Motor neuron (in vitro differentiated cells): ENCODE measurements at places on chromosomes 6 and 20. TPM values are rescaled to one million over a fixed set of nuclear protein-coding genes. Genes with fewer than 3 reads are reported as not detected.

DNA sequence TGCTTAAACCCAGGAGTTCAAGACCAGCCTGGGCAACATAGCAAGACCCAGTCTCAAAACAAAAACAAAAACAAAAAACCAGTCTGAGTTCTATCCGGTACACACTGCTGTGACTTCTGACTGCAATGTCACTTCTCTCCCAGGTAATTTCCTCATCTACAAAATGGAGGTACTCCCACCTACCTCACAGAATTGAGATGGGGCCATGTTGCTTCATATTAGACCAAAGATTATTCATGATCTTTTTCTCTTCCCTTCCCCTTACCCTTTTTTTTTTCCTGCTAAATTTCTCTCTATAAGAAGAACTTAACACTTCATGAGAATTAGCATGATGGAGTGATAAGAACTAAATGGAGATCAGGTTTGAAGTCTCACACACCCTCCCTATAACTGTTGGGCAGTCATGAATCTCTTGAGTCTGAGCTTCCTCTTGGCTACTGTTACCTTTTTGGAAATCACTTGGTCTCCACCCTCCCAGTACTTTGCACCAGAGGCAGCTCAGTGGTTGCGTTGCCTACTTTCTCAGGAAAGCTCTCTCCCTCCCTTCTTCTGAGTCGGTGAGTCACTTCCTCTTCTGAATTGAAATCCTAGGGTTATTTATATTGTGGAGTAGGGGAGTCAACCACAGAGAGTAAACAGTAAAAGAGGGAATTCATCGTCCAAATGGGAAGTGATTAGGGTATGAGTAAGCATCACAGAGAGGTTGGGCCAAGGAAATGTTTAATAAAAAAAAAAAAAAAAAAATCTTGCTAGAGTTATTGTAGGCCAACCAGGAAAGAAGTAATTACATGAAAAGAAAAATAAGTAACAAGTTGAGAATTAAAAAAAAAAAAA lies 59.9 kb upstream of the MAP7 start:
- peak; percentile 98 for ATAC-seq

SYNCRIP gene
- 78.7 and 83.3 TPM in 2 replicates for total RNA-seq

PLCB4 gene
- total RNA-seq = 4.4 and 6.7 TPM in 2 replicates

- ATAC-seq = no peak
Measured at GRCh38 chr6:116387374-116387773, 16.6 kb downstream of the DSE start.

DNA sequence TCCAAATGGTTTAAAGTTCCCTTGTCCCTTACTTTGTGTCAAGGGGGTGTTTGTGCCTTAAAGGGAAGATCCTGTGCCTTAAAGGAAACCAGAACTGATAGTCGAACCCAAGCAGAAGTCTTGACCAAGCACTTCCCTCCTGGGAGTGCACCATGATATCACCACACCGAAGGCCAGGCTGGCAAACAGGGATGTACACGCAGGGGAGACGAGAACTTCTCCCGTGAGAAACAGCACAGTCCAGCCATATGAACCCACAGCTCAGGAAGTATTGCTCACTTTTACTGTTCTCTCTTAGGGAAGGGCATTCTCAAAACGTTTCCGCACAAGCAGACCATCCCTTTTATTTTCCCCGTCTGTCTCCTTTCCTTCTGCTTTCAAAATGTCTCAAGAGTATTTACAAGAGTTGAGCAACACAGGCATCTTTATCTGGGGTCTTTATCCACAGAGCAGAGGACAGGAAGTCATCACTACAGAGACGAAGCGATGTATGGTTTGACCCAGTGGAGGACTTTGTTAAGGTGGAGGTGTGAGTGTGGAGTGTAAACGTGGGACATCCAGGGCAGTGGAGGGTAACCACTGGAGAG lies 12.8 kb upstream of the SERPINB1 start:
- no peak for ATAC-seq

GRCh38 chr6:112874881-112875280 lies 527.8 kb downstream of the RFPL4B start:
- no peak for ATAC-seq

- no peak for ATAC-seq
Measured at GRCh38 chr6:21912151-21912832, 318.7 kb downstream of the SOX4 start.

GRCh38 chr6:72636215-72636614 lies 14.4 kb downstream of the KCNQ5 start:
- no peak for ATAC-seq

- no peak for ATAC-seq
Measured at GRCh38 chr6:113169484-113169883, 687.7 kb upstream of the MARCKS start.

DNA sequence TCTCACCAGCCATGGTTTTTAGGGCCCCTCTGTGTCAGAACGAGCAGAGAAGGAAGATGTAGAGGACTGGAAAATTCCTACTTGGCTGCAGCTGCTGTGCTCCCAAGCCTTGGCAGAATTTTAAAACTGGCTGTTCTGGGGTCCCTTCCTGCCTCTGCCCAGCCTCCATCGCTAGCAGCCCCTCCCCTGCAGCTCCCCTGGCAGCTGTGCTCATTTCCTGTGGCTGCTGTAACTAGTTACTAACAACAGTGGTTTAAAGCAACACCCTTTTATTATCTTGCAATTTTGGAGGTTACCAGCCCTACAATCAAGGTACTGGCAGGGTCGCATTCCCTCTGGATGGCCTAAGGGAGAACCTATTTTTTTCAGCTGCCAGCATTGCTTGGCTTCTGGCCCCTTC lies 3.7 kb upstream of the CST11 start:
- no peak for ATAC-seq

DNA sequence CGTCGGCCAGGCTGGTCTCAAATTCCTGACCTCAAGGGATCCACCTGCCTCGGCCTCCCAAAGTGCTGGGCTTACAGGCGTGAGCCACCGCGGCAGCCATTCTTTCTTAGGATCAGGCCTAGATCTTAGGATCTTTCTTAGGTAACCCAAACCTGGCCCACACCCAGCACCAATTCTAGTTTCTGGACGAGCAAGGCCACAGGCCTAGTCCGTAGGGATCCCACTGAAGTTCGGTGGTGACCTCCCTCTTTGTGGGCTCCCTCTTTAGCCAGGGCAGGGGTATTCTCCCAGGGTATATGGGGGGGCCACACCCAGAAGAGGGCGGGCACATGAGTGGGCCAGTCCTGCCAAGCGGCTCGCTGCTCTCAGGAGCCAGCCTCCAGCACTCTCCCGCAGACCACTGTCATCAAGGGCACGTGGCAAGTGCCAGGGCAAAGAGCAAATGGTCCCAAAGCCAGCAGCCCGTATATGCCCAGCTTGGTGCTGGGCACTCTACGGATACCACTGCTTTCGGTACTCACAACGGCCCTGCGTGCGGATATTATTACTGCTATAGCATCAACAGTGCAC lies 6.5 kb downstream of the PXDC1 start:
- no peak for ATAC-seq

DNA sequence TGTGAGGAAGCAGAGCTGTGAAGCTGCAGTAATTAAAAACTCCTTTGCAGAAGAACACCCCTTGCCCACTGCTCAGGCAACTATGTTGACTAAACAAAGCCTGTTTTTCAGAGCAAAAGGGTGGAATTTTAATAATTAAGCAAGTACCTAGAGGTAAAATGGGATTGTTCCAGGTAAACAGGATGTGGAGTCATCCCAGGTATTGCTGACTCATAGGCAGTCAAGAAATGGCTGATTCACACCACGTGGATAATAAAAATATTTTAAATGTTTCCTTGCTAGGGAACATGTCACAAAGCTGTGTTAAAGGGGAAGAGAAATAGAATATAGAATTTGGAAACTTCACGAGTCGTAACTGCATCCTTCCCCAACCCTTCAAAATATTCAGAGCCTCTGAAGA lies 491.8 kb downstream of the BTBD3 start:
- ATAC-seq = no peak

HTR1E gene
- total RNA-seq = 0.16 TPM in 1 of 2 replicates, not detected in the other

- ATAC-seq = no peak
Measured at GRCh38 chr20:62832951-62833391, 16.1 kb downstream of the COL9A3 start.

GRCh38 chr20:11278461-11278860 lies 604.7 kb upstream of the JAG1 start:
- ATAC-seq = no peak

- ATAC-seq = no peak
Measured at GRCh38 chr6:17565399-17565798, 34.7 kb upstream of the FAM8A1 start.

ZFP64 gene
- 21.0 and 23.4 TPM in 2 replicates for total RNA-seq

DNA sequence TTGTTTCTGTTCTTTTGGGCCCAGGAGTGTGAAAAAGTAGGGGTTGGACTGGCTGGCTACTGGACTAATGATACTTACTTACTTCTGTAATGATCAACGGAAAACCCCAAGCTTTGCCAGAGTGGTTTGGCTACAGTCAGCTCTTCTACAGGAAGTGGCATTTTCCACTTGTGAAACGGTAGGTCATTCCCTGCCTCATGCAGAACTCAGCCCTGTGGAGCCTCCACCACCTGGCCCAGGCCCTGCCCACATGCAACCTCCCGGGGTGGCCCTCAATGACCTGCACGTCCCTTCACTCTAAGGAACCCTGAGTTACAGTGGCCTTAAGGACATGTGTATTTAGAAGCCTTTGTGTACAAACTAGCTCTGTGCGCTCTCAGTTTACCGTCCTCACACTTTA lies 140.4 kb downstream of the DTNBP1 start:
- no peak for ATAC-seq

DNA sequence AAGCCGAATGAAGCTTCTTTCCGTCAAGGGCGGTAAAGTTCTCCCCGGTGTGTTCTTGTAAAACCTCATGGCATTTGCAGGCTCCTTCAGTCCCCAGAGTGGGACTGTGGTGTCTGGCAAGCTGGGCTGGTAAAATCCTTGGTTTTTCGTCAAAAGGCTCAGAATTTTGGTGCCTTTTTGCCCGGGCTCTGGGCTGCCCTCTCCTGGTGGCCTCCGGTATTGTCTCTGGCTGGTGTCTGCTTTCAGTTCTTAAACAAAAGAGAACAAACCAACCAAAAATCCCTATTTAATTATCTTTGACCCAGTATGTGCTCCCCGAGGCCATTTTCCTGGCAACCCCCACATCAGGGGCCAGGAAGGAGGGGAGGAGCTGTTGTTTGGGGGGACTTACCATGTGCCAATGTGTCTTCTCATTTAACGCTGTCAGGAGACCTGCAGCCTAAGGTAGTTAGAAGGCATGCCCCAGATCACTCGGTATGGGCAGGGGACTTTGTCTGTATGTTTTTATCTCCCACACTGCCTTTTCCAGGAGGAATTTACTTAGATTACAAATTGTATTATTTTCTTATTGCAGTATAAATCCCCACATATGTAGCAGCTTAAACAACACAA lies 11.1 kb downstream of the CDH4 start:
- ATAC-seq = no peak

- no peak for ATAC-seq
Measured at GRCh38 chr6:166932616-166933015, 23.7 kb downstream of the RNASET2 start.

HLA-DQA1 gene
- 0.23 TPM in 1 of 2 replicates, not detected in the other for total RNA-seq

DNA sequence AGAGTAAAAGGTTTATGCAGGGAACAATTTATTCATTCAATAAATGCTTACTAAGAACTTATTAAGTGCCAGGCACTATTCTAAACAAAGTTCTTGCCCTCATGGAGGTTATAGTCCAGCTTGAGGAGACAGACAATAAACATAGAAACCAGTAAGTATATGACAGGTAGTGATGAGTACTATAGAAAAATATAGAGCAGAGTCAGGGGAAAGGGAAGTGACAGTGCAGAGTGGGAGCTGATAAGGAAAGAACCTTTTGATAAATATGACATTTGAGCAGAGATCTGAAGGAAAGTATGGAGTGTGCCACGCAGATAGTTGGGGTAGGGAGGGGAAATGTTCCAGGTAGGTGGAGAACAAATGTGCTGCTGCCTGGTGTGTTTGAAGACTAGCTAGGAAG lies 12.1 kb downstream of the ACSS2 start:
- ATAC-seq = no peak

TUBE1 gene
- total RNA-seq = 24.6 and 27.3 TPM in 2 replicates

DST gene
- total RNA-seq = 132 and 140 TPM in 2 replicates

- peak; percentile 70 for ATAC-seq
Measured at GRCh38 chr20:53187392-53188068, 215.4 kb downstream of the TSHZ2 start.

ADTRP gene
- total RNA-seq = 0.52 and 0.87 TPM in 2 replicates

DDRGK1 gene
- 49.8 and 57.6 TPM in 2 replicates for total RNA-seq

LST1 gene
- 0.22 and 0.85 TPM in 2 replicates for total RNA-seq

DNA sequence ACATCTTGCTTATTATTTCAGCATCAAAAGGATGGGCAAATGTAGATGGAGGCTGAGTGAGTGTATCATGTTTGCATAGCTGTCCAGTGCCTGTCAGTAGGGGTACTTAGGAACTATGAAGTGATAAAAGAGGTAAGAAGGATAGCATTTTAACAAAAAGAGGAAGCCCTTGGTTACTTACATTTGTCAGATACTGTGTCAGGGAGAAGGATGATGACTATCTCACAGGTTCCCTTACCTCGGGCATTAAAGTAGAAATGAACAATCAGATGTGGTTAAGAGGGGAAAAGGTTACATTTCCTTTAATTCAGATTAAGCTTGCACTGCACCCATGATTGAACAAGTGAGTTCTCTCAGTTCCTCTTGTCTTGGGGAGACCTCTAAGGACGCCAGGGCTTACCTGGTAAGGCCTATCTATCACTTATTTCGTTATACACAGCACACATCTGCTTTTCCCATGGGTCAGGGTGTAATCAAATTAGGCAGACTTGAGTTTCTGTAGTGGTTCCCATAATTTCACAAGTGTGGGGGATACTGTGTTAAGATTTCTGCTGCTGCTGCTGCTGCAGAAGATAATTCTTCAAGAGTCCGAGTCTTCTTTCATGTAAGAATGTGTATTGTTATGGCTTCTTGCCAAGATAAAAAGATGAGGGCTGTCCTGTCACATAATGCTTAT lies 4.5 kb downstream of the FOXO3 start:
- ATAC-seq = no peak

FAXC gene
- 0.05 and 0.31 TPM in 2 replicates for total RNA-seq
